HCT116 (cell line): ENCODE measurements at places on chromosomes 6 and 20. TPM values are rescaled to one million over a fixed set of nuclear protein-coding genes. Genes with fewer than 3 reads are reported as not detected.
A peak's percentile ranks its signal among the peaks of the same experiment; 100 is the strongest.

GRCh38 chr6:111845441-111845871 lies 27.8 kb downstream of the FYN start:
- no peaks in the 10 kb centered on the region for H3K4me1 ChIP-seq
- H3K27ac ChIP-seq = no peak overlapping the region
- DNase-seq = no peak
- no peaks in the 10 kb centered on the region for H3K36me3 ChIP-seq
- H3K4me3 ChIP-seq = no peak overlapping the region
- no peaks in the 10 kb centered on the region for H3K27me3 ChIP-seq

GRCh38 chr6:166165558-166166313 lies 1.9 kb downstream of the TBXT start:
- no peaks in the 10 kb centered on the region for H3K27me3 ChIP-seq
- H3K4me1 ChIP-seq = no peaks in the 10 kb centered on the region
- no peak overlapping the region for H3K27ac ChIP-seq
- DNase-seq = no peak
- no peak overlapping the region for H3K4me3 ChIP-seq

- H3K36me3 ChIP-seq = no peaks in the 10 kb centered on the region
- no peaks in the 10 kb centered on the region for H3K4me1 ChIP-seq
- H3K27ac ChIP-seq = no peak overlapping the region
- H3K4me3 ChIP-seq = no peak overlapping the region
- peak; percentile 23 for DNase-seq
- H3K27me3 ChIP-seq = no peaks in the 10 kb centered on the region
Observed at GRCh38 chr20:7980332-7981046, 39.1 kb downstream of the TMX4 start.

DNA sequence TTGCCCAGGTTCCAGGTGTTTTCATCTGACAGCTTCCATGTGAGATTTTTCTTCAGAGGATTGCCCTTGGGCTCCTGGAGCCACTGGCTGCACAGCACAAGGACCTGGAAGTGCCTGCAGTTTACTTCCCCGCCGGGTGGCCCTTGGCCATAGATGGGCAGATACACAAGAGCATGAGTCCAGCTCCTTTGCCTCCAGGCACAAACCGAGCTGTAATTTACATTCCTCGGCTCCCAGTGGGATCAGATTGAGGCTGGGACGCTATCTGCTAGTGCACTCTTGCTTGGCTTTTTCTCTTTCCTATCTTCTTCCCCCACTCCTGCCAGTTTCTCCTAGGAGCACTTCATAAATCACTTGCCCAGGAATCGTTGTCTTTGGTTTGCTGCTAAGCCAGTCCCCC lies 85.4 kb upstream of the RALY start:
- DNase-seq = no peak
- no peaks in the 10 kb centered on the region for H3K36me3 ChIP-seq
- peaks cover 10% of the 10 kb centered on the region for H3K4me1 ChIP-seq
- H3K4me3 ChIP-seq = no peak overlapping the region
- H3K27ac ChIP-seq = no peak overlapping the region
- no peaks in the 10 kb centered on the region for H3K27me3 ChIP-seq

DNA sequence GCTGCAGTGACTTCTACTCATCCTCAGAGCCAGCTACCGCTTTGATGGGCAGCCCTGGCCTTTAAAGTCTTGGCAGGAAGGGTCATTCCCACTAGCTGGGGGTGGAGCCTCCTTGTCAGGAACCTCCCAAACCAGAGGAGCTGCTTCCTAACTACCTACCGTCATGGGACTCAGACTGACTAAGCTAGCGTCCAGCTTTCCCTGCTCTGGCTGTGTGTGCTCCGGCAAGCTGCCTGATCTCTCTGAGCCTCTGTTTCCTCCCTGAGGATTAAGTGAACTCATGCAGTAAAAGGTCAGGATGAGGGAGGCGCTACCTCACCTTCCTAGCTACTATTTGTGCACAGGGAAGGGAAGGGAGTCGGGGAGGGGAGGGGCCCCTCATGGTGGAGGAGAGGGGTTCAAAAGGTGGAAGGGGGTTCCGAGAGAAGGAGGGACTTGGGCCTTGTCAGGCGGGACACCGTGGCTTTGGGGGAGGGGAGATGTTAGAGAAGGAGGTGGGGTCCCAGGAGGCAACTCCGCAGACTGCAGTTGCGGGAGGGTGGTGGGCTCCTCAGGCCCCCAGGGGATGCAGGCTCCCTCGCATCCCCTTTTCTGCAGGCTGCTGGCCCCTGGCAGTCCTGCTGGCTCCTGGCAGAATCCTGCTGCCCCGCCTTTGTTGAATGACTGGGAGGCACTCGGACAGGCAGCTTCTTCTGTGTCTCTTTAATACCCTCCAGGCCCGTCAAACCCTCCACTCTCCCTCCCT lies 9.8 kb downstream of the DUSP15 start:
- no peak for DNase-seq
- no peaks in the 10 kb centered on the region for H3K36me3 ChIP-seq
- H3K4me3 ChIP-seq = peak overlapping the region; percentile 59
- H3K27ac ChIP-seq = no peak overlapping the region; the same call in 1 of the 2 replicates
- H3K4me1 ChIP-seq = peaks cover 15% of the 10 kb centered on the region; the same call in 1 of the 2 replicates

Gene LAMA2
- 8.2 TPM for total RNA-seq

DNA sequence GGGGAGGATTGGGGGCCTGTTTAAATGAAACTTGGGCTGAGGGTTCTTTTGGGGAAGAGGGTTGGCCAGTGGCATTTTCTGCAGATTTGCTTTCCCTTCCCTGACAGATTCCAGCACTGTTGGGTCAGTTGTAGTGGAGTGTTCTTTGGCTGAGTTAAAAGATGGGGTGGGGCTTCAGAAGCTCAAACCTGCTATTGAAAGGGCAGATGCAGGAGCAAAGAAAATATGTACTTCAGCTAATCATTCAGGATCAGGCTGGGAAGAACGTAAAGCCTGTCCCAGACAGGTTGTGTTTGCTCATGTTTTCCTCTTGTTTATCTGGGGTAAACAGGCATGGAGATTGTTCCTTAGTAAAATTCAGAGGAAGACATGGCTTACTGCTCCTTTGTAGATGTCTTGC lies 2.5 kb downstream of the SASH1 start:
- H3K4me1 ChIP-seq = peaks cover 13% of the 10 kb centered on the region
- no peak for DNase-seq
- no peak overlapping the region for H3K4me3 ChIP-seq
- no peak overlapping the region for H3K27ac ChIP-seq
- no peaks in the 10 kb centered on the region for H3K27me3 ChIP-seq
- H3K36me3 ChIP-seq = no peaks in the 10 kb centered on the region

GRCh38 chr6:105511639-105512038 lies 108.8 kb upstream of the PREP start:
- no peak for DNase-seq
- H3K4me1 ChIP-seq = no peaks in the 10 kb centered on the region
- no peaks in the 10 kb centered on the region for H3K36me3 ChIP-seq
- H3K27me3 ChIP-seq = no peaks in the 10 kb centered on the region
- H3K4me3 ChIP-seq = no peak overlapping the region
- H3K27ac ChIP-seq = no peak overlapping the region

Gene GPR63
- 3.5 TPM for total RNA-seq

Gene AVP
- not detected for total RNA-seq

DNA sequence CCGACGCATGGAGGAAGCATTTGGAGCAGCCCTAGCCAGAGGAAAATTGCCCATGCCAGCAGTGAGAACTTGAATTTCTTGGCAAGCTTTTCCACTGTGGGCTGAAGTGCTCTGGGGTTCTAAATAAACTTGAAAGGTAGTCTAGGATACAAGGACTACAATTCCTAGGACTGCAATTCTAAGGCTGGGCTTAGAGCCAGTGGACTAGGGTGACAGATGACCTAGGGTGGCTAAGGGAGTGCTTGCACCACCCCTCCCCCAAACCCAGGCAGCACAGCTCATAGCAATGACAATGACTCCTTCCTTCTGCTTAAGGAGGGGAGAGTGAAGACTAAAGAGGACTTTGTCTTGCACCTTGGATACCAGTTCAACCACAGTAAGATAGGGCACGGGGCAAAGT lies 122.3 kb downstream of the THBS2 start:
- H3K27me3 ChIP-seq = no peaks in the 10 kb centered on the region
- no peaks in the 10 kb centered on the region for H3K36me3 ChIP-seq
- DNase-seq = no peak
- no peak overlapping the region for H3K27ac ChIP-seq
- H3K4me1 ChIP-seq = no peaks in the 10 kb centered on the region

- no peak overlapping the region for H3K4me3 ChIP-seq
- no peaks in the 10 kb centered on the region for H3K4me1 ChIP-seq
- no peaks in the 10 kb centered on the region for H3K36me3 ChIP-seq
- H3K27me3 ChIP-seq = no peaks in the 10 kb centered on the region
- DNase-seq = no peak
Observed at GRCh38 chr6:37277001-37277409, 19.1 kb upstream of the TMEM217 start.

GRCh38 chr6:111844921-111845320 lies 28.3 kb downstream of the FYN start:
- no peaks in the 10 kb centered on the region for H3K27me3 ChIP-seq
- no peak overlapping the region for H3K4me3 ChIP-seq
- no peak overlapping the region for H3K27ac ChIP-seq
- no peaks in the 10 kb centered on the region for H3K4me1 ChIP-seq
- no peaks in the 10 kb centered on the region for H3K36me3 ChIP-seq
- DNase-seq = no peak

GRCh38 chr6:139531148-139532115 lies 157.0 kb upstream of the CITED2 start:
- no peaks in the 10 kb centered on the region for H3K36me3 ChIP-seq
- H3K4me1 ChIP-seq = peaks cover 18% of the 10 kb centered on the region; the same call in 1 of the 2 replicates
- no peak overlapping the region for H3K27ac ChIP-seq
- H3K4me3 ChIP-seq = no peak overlapping the region

Gene PDCD2
- 127 TPM for total RNA-seq

- no peak for DNase-seq
- no peak overlapping the region for H3K27ac ChIP-seq
- H3K36me3 ChIP-seq = no peaks in the 10 kb centered on the region; the same call in 1 of the 2 replicates
Observed at GRCh38 chr6:79203753-79204253, 30.7 kb downstream of the HMGN3 start.

DNA sequence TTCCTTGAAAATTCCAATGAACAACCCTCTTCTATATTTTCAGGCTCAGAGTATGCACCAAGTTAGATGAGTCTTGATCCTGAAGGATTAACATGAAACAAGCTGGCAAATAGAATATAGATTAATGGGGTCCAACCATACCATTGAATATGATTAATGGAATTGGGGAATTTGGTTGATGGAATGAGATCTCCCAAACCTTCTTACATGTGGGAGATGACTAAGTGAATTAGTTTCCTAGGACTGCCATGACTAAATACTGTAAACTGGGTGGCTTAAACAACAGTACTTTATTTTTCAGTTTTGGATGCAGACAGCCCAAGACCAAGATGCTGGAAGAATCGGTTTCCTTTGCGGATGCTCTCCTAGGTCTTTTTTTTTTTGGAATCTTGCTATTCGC lies 347.0 kb downstream of the QKI start:
- no peaks in the 10 kb centered on the region for H3K4me1 ChIP-seq
- no peak overlapping the region for H3K27ac ChIP-seq
- H3K4me3 ChIP-seq = no peak overlapping the region
- no peak for DNase-seq

- no peaks in the 10 kb centered on the region for H3K36me3 ChIP-seq
- DNase-seq = peak; percentile 65
- no peak overlapping the region for H3K4me3 ChIP-seq
- no peaks in the 10 kb centered on the region for H3K27me3 ChIP-seq
- H3K27ac ChIP-seq = 0 out of 2 replicates have a peak overlapping the region, but pooled peaks have one; percentile 17
- peaks cover 18% of the 10 kb centered on the region; the same call in 1 of the 2 replicates for H3K4me1 ChIP-seq
Observed at GRCh38 chr6:2376429-2377355, 131.3 kb upstream of the GMDS start.

Gene CLIC1
- total RNA-seq = 432 TPM

Gene CRIP3
- not detected for total RNA-seq

DNA sequence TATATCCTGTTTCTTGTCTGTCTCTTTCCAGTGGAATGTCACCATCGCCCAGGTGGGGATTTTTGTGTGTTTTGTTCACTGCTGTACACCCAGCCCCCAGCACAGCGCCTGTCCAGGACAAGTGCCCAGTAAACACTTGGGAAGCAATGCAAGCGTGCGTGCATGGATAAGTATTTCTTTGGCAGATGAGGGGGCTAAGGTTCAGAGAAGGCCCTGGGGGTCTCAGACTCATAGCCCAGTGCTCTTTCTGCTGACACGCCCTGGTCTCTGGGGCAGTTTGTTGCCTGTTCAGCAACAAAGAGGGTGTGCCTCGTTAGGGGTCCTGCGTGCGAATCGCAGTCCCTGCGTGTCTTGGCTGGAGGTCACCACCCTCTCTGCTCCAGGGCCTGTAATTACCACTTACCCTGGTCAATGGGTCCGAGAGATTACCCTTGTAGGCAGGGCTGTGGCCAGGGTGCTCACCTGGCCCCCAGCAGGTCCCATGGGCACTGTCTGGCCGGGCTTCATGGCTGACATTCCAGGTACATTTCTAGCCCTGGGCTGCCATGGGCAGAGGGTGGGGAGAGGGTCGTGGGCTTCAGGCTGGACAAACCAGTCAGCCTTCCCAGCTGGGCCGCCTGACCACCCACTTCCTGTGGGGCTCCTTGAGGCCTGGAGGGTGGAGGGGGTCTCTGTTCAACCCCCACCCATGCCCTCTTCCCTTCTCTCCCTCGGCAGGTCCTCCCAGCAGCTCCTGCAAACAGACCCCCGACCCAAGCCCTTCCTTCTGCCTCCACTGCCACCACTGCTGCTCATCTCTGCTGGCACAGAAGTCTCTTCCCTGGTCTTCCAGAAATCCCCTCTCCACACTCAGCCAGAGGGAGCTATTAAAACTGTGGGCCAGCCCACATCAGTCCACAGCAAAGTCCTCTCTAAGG lies 87.1 kb downstream of the CEBPB start:
- no peak overlapping the region for H3K4me3 ChIP-seq
- no peak for DNase-seq
- no peaks in the 10 kb centered on the region for H3K36me3 ChIP-seq
- peaks cover 36% of the 10 kb centered on the region for H3K4me1 ChIP-seq

Gene EEF1A1
- 12,560 TPM for total RNA-seq

DNA sequence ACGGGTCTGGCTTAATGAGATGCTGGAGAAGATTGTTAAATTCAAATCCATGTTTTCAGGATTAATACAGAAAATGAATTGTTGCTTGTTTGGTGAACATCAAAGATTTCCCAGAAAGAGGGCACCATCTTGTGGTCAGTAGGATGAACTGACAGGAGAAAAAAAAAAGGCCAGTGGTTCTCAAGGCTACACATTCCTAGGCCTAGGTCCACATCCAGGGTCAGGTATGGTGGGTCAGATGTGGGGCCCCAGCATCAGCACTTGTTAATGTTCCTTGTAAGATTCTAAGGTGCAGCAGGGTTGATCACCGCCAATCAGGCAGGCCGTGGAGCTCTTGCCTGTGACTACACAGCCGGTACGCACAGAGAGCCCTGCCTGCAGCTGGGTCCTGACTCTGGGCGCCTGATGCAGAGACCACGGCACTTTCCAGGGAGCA lies 34.0 kb upstream of the FOXO3 start:
- no peak overlapping the region for H3K4me3 ChIP-seq
- no peaks in the 10 kb centered on the region for H3K27me3 ChIP-seq
- no peak for DNase-seq

Gene WFDC5
- total RNA-seq = not detected

GRCh38 chr6:170423814-170424603 lies 117.5 kb downstream of the FAM120B start:
- H3K4me3 ChIP-seq = no peak overlapping the region
- peaks cover 18% of the 10 kb centered on the region; the same call in 1 of the 2 replicates for H3K27me3 ChIP-seq
- no peak for DNase-seq
- no peaks in the 10 kb centered on the region for H3K4me1 ChIP-seq

GRCh38 chr6:151010071-151010470 lies 144.6 kb downstream of the MTHFD1L start:
- H3K36me3 ChIP-seq = no peaks in the 10 kb centered on the region; the same call in 1 of the 2 replicates
- H3K4me1 ChIP-seq = peaks cover 35% of the 10 kb centered on the region
- no peaks in the 10 kb centered on the region for H3K27me3 ChIP-seq
- H3K4me3 ChIP-seq = no peak overlapping the region
- DNase-seq = no peak
- H3K27ac ChIP-seq = no peak overlapping the region

Gene PSORS1C1
- 9.8 TPM for total RNA-seq
